ENCODE measurements at places on chromosomes 12 and 14.

DNA sequence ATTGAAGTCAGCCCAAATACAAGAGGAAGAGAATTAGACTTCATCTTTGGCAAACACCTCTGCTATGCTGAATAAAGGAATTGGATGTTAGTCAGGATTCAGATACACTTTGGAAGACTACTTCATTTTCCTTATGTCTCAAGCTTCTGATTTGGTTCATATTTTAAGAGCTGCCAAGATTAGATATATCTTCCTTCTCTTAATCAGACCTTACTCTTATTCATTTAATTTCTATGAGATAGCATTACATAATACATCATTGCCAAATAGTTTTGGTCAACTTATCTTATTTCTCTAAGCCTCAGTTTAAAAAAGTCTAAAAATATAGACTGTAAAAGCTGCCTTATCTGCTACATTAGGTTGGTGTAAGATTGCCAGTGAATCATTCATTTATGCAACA lies 330.6 kb upstream of the NAV3 start:
- no peak for DNase-seq

DNA sequence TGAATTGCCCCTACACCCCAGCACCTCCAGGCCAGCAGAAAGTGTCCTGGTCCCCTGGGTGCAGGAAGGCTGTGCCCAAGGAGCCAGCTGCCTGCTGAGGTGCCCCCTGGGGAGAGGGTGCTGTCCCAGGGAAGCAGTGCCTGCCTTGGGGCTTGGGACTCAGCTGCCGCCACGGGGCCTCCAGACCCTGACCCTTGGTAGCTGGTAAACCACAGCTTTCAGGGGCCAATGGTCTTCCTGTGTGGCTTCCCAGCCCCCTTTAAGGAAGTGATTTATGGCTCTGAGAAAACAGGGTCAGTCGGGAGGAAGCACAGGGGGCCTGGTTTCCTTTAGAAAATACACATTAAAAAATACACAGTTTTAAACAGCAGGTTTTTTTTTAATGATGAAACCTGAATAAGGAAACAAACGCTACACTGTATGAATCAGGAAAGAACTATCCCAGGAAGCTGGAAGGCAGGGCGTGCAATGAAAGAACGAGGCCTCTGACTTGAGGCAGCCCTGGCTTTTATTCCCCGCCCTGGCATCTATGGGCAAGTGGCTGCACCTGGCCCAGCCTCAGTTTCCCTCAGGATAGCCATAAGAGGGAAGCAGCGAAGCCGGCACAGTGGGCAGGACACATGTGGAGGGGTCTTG lies 40.6 kb upstream of the EML1 start:
- DNase-seq: no peak

- no peak for DNase-seq
Observed at GRCh38 chr12:117863002-117863709, 105.6 kb downstream of the KSR2 start.

GRCh38 chr12:8501720-8502119 lies 11.6 kb upstream of the CLEC4D start:
- no peak for DNase-seq

DNA sequence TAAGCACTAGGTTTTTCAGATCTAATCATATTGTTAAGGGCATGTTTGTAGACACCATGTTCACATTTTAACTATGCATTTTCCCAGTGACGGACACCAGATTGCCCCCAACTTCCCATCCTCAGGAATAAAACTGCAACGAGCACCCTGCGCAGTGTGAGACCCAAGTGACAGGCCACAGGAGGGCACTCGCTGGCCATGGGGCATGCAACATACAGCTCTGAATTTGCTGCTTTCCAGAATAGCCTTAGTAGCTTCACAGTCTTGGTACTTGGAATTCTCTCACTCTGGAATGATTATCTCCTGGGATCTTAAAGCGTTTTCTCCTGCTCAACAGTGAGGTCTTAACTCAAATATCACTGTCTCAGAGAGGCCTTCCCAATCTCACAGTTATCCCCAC lies 972 bp upstream of the DDX47 start:
- DNase-seq: no peak

DNA sequence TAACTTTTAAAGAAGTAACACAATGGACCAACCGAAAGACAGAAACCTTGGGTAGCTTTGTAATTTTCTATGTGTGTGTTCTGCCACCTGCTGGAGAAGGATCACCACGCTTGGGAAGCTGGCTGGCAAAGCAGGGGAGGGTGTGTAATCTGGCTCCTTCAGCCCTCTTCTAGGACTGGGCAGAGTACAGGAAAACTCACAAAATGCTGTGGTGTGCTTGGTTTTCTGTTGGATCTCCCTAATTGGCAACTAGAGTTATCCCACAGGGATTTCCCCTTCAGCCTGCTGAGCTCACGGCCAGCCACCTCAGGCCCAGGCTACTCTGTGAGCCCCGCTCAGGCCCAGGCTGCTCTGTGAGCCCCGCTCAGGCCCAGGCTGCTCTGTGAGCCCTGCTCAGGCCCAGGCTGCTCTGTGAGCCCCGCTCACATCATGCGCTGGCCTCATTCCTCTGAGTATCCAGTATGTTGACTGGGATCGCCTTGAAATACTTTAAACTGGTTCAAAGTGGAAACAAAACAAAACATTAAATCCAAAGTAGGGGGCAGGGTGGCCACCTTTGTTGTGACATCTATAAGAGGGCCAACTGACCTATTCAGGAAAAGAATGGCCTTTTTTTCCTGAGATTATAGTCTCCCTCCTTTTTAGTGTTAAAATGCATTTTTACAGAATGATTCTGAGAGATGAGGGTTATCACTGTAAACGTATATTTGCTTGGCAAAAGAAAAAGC lies 52.0 kb upstream of the RNU6-8 start:
- no peak for DNase-seq

DNA sequence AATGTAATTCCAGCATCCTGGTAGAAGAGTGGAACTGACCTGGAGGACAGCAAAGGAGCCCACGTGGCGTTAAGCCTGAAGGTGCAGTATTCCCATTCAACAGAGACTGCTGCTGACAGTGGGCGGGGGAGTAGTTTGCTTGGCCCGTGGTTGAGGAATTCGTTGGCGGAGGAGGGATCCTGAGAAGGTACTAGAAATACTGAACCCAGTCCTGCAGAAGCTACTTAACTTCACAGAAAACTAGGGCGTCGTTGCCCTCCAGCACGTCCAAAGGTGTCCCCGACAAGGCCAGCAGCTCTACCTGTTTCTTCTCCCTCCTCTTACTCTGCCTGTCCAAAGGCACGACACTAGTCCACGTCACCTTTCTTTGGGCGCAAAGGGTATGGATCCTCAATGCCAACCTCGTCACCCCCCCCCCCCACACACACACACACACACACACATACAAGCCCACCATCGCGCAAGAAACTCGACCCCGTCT lies 303 bp downstream of the PUS7L start:
- no peak for DNase-seq

- DNase-seq: no peak
Observed at GRCh38 chr14:68271913-68272391, 452.4 kb downstream of the RAD51B start.

DNA sequence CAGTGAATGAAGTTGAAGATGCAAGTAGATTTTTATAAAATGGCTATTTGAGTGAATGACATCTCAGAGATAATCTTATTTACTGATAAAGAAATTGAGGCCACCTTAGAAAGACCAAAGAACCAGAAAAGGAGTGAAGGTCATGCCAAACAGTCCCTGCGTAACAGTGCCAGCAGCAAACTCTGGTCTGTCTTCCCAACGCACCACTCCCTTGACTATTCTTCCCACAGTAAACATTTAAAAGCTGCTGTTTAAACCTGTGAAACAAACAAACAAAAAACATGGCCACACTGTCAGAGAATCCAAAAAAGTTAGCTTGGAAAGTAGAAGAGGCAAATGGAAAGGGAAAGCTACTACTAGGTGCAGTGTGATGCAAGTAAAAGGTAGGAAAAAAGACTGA lies 1.5 kb upstream of the PRPF39 start:
- DNase-seq: no peak

DNA sequence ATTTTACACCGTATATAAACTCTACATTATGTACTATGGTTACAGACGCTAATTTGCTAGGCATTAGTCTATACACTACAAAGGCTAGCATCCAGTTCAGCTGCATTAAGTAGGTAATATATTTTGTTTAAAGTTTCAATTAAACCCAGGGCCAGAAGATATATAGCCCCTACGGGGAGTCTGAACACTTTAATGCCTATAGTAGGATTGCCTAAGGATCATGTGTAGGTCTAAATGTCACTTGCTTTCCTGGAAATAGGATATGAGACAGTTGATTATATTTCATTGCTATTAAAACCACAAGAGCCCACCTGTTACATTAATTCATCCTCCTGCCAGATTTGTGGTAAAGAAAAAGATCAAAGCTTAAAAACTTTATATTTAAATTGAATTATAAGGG lies 286.9 kb downstream of the TMTC2 start:
- no peak for DNase-seq

DNA sequence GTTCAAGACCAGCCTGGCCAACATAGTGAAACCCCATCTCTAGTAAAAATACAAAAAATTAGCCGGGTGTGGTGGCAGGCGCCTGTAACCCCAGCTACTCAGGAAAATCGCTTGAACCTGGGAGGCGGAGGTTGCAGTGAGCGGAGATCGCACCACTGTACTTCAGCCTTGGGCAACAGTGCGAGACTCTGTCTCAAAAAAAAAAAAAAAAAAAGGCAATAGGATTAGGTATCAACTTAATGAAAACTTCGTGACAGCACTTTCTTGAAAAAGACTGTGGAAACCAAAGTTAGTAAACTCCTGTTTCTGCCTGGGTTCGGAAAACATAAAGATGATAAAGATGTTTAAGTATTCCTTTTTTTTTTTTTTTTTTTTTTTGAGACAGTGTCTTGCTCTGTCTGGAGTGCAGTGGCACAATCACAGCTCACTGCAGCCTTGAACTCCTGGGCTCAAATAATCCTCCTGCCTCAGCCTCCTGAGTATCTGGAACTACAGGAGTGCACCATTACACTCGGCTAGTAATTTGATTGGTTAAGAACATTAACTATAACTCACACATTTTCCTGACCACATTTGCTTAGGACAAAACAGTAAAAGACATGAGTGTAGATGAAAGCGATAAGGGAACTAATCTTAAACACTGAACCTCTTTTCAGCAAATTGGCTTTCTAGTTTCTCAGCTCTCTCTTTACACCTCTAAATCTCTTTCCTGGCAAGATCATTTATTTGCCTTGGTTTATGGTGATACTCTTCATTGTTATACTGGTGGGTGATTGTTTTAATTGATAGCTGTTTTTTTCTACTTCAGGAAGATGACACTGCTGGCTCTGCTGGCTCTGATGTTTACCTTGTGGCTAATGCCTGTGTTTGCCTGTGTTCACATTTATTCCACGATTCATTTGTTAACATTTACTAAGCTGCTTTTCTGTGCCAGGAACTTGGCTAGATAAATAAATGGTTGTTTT lies 15.8 kb downstream of the HIF1A start:
- DNase-seq: no peak

DNA sequence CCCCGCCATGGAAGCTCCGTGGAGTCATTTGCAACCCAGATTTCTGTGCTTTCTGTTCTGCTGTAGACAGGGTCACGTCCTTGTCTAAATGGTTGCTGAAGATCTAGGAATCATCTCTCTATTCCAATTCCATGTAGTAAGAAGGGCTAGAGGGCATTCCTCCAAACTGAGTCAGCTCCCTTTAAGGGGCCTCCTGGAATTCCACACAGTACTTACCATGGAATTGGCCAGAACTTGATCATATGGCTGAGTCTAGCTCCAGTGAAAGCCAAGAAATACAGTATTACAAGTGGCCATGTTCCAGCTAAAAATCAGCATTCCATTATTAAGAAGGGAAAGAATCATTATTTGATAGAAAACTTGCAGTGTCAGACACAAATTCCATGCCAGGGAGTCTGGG lies 171.9 kb downstream of the PRKCH start:
- no peak for DNase-seq

DNA sequence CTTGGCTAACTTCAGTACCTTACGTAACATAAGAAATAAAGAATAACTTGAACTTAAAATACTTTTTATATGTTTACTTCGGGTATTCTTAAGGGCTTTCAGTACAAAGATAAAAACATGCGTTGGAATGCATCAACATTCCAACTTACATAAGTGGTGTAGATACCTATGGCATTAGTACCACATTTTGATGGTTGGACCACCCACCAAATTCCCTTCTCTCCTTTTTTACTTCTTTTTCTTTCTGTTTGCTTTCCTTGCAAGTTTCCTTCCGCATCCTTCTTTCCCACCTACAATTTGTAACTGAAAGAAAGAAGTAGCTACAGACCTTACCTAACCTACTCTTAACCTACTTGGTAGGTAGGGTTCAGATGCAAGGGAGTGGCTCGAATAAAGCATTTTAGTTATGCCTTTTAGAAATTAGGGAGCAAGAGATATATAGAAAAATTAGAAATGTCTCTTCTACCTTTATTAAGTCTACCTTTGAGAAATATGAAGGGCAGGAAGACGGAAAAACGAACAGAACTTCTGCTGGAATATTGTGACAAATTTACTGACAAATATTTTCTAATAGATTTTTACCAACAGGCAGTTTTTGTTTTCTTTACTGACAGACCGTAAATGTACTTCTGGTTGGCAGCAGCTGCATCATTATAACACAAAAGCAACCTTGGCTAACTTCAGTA lies 2.1 kb upstream of the ARHGAP5 start:
- DNase-seq: no peak

DNA sequence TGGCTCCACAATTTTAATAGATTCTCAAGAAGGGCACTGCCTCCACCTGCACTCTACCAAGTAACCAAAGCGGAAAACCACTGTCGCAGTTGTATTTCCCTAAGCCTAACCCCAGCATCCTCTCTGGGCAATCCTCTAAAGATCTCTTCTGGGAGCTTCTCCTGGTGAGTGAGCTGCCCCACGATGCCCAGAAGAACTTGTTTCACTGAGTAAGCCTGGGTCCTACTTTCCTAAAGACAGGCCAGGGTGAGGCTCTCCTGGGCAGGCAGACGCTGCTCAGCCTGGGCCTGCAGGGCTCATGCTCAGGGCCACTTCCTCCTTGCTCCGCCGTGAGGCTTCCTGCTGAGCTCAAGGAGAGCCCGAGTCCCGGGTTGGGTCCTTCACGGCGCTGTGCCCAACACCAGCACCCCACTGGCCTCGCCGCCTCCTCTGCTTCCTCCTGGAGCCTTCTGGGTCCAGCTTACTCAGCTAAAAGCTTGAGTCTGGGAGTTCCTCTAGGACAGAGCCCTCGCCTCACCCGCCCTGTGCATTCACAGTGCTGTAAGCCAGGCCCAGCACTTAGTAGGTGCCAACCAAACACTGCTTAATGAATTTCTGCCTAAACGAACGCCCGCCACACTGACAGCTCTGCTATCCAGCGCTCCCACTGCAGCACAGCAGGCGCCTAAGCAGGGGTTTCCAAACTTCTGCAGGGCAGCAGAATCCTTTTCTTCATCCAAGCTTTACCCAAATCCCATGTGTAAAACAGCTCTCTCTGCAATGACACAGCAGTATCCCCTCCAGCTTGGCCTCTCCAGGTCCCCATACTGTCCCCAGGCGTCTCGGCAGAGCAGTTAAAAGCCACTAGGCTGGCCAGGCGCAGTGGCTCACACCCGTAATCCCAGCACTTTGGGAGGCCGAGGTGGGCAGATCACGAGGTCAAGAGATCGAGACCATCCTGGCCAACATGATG lies 5.7 kb downstream of the RAB35 start:
- no peak for DNase-seq

GRCh38 chr14:100075681-100076080 lies 10.5 kb downstream of the EVL start:
- DNase-seq: no peak

Measured in NCI-H187 treated with DMSO at 0.1 percent for 48 hours (cell line).